Left lobe of liver (tissue), 2 donors: ENCODE measurements at places on chromosomes 2 and 18.

- no peak for DNase-seq
Measured at GRCh38 chr18:76988827-76989646, 143.5 kb downstream of the MBP start.

DNA sequence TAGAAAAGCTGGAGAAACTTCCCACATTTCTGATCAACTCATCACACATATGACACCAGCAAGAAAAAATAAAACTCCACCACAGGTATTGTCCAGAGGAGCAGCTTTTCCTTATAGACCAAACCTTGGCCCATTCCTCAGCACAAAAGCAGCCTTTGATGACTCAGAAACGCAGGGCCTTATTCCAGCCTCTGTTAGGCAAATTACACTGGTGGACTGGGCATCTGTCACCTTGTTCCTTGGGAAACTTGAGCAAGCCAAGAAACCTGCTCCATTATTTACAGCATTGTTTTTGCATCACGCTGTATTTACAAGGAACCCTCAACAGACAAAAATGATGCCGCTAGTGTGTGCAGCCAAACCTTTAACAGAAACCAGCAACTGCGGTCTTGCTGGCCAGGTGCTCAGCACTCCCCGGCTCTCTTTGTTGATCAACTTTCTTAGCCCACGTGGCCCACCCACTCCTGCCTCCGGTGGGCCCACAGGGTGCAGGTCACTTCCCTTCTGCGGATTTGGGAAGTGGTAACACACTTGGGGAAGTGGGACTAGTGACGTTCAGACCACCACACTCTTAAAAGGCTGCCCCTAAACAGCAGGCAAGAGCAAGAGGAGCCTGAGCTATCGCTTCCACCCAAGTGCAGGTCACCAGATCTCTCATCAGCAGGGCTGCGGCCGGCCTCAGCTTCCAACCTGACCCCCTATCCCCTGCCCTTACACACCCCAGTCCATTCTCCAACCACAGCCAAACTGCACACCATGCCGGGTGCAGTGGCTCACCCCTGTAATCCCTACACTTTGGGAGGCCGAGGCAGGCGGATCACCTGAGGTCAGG lies 1.5 kb downstream of the AP1S3 start:
- DNase-seq, result no peak

- DNase-seq, result no peak
Measured at GRCh38 chr2:240245706-240246105, 105.2 kb upstream of the OTOS start.

DNA sequence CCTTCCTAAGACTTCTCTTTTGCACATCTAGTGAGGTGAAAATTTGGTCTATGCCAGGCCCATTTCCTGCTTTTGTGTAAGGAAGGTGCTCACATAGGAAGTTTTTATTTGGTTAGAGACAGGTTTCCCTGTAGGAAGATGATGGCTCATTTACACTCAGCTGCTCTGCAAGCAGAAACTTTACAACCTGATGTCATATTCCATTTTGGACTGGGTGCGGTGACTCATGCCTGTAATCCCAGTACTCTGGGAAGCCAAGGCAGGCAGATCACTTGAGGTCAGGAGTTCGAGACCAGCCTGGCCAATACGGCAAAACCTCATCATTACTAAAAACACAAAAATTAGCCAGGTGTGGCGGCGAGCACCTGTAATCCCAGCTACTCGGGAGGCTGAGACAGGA lies 35.8 kb downstream of the CASP10 start:
- no peak for DNase-seq

- no peak for DNase-seq
Measured at GRCh38 chr2:64137567-64137966, 6.7 kb downstream of the PELI1 start.

GRCh38 chr2:171711351-171711750 lies 24.1 kb downstream of the DYNC1I2 start:
- DNase-seq, result no peak

DNA sequence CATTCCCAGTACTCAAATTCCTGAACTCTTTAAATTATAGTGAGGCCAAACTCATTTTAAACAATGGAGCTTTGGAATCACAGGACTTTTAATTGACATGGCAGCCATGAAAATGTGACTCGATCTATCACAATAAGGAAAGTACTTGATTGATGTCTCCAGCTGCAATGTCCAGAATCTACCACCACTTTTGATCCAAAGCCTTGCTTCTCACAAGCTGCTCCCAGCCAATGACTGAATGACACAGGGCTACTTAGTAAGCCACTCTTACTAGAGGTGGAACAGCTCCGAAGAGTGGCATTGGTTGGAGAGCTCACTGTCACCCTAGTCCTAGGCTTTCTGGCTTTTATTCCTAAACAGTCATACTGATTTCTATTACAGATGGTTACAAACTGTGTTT lies 270.1 kb downstream of the IRS1 start:
- DNase-seq, result no peak

DNA sequence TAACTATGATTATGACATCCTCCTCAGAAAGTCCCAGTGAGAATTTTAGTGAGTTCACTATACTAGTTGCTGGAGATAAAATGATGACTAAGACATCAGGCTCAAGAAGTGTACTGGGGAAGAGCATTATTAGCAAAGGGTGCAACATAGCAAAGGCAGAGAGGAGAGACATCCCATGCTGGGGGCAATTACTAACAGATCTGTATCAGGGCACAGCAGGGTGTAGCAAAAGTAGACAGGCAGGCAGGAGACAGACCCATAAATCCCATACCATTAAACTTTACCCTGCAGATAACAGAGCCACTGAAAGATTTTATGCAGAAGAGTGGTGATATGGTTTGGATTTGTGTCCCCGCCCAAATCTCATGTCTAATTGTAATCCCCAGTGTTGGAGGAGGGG lies 161.7 kb downstream of the SP3 start:
- no peak for DNase-seq

DNA sequence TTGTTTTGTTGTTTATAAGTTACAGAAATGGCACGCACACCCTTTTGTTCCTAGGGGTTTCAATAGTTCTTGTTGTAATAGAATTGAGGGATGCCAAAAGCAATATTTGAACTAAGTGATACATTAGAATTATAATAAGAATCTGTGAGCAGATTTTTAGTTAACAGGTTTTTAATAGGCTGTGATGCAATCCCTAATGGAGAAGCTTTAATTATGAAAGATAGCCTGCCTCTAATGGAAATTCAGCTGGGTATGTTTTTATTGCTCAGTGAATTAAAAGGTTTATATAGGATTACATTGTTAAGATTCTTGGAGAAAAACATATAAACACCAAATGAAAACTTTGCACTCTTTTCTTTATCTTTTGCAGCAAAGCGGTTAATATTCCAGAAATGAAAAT lies 131.1 kb downstream of the PPP1R1C start:
- DNase-seq, result no peak

GRCh38 chr2:1625281-1626001 lies 118.9 kb downstream of the PXDN start:
- DNase-seq, result no peak

- DNase-seq, result no peak
Measured at GRCh38 chr2:241956521-241957110, 87.1 kb downstream of the RTP5 start.

GRCh38 chr2:231613331-231613662 lies 20.6 kb downstream of the TEX44 start:
- no peak for DNase-seq

- no peak for DNase-seq
Measured at GRCh38 chr18:25190472-25190871, 161.5 kb downstream of the ZNF521 start.

DNA sequence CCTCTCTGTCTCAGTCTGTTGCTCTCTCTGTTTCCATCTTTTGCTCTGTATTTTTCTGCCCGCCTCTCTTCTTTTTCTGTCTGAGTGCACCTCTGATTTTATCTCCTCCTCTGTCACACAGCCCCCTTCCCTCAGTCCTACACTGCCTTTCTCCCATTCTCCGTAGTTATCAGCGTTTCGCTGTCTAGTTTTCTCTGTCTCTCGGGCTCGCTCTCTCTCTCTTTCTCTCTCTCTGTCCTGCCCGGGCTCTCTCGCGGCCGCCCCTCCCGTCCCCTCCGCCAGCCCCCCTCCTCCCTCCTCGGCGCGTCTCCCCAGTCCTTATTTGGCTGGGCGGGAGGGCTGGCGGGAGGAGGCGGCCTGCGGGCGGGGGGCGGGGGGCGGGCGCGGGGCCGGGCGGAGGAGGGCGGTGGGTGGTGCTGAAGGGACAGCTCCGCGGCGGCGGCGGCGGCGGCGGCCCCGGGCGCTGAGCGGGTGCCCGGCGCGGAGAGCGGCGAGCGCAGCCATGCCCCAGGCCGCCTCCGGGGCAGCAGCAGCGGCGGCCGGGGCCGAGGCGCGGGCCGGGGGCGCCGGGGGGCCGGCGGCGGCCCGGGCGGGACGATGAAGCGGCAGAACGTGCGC lies at the start of gene KCNK3:
KCNK3 (plus strand) TSS at position 444 of the 618 bp plus-strand sequence; CDS start at position 598, 154 bp downstream.
- DNase-seq, result no peak

- no peak for DNase-seq
Measured at GRCh38 chr2:234111523-234111922, 61.0 kb downstream of the SPP2 start.

GRCh38 chr2:45115181-45115580 lies 105.9 kb upstream of the SIX2 start:
- DNase-seq, result no peak

DNA sequence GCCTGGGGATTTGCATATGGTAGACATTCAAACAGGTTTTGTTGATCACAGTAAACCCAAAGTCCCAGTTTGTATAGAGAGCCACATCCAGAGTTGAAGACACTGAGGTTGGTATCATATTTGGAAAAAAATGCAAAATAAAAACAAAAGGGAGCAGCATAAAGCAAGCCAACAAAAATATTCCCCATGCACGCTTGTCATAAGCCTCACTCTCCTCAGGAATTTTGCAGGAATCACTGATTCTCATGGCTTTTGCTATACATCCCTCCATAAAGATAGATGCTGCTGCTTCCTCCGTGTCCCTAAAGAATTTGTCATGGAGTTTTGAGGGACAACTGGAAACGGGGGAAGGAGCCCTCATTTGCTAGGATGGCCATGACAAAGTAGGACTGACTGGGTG lies 108.8 kb upstream of the TCF4 start:
- no peak for DNase-seq

DNA sequence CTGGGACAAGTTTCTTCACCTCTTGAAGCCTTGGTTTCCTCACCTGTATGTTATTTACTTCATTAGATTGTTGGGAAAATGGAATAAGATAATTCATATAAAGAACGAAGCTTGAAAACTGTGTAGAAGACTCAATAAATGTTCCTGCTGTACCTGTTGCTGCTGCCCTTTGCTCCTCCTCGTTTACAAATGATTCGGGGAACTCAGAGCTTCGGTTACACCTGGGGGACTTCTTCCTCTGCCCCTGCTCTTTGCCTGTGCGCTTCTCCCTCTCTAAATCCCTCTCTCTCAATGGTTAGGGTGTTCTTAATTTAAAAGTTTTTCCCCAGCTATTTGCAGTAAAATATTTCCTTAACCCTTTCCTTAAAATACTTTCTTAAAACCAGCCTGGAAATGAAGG lies 3.3 kb upstream of the RMDN2 start:
- no peak for DNase-seq

GRCh38 chr18:47413327-47413726 lies 161.9 kb upstream of the SKOR2 start:
- no peak for DNase-seq

- DNase-seq, result no peak
Measured at GRCh38 chr2:178863856-178864620, 56.8 kb upstream of the TTN start.

- DNase-seq, result no peak
Measured at GRCh38 chr2:26590508-26590907, 50.7 kb downstream of the CIB4 start.

- DNase-seq, result no peak
Measured at GRCh38 chr2:190409616-190410015, 1.5 kb downstream of the MFSD6 start.

GRCh38 chr18:49834258-49834657 lies 20.9 kb upstream of the ACAA2 start:
- DNase-seq, result no peak

DNA sequence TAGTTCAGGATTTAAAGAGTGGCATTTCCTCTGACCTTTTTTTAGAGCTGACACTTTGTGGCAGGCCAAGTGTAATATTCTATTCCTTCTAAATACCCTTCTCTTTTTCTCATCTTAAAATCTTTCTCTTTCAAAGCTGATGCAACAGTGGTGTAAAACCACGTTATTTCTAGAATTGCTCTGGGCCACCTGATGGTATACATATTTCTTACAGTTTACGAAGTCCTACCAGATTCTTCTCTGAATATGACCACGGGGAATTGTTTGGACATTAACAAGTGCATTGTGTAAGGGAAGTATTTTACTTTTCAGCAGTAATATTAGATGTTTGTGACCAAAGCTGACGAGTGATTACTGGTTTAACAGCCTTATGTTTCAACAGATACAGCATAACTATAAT lies 109.9 kb downstream of the PTPRM start:
- no peak for DNase-seq

- DNase-seq, result no peak
Measured at GRCh38 chr18:57635003-57635822, 13.6 kb upstream of the NARS1 start.

- no peak for DNase-seq
Measured at GRCh38 chr2:222399038-222399783, 25.1 kb upstream of the SGPP2 start.

- DNase-seq, result no peak
Measured at GRCh38 chr2:49335546-49335945, 181.2 kb upstream of the FSHR start.

- no peak for DNase-seq
Measured at GRCh38 chr2:174716785-174717184, 47.5 kb downstream of the CHRNA1 start.
